ENCODE measurements at places on chromosomes 3 and 15.

DNA sequence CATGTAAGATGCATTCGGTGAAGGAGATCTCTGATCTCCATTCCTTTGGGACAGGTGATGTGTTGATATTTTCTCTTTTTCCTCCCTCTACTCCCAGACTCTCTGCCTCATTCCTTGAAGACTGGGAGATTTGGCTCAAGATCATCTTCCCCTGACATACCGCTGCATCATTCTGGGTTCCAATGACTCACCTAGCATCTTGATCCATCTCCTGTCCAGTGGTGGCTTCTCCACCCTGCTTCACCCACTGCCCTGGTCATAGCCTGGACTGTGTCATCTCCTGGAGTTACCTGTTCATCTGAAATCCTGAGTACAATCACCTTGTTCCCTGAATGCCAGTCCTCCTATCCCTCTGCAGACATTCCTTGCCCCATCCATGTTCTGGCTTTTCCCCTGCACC, 57.4 kb upstream of the TRAK1 start:
- no peak for DNase-seq

DNA sequence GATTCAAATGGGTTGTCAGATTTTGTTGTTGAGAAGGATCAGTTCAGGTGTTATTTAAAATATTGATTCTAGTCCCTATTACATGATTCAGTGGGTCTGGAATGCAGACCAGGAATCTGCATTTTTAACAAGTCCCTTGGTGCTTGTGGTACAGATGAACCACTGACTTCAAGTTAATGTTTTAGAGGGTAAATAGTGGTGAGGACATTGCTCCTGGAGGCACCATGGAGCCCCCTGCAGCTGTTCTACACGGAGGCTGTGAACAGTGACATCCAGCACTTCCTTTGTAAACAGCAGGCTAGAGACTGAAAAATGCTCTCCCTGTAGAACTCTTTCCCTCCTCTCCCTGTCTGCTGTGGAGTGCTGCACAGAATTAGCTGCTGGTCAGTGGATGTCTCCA, 4.8 kb upstream of the FSIP1 start:
- DNase-seq: no peak

- no peak for DNase-seq
Observed at GRCh38 chr3:5022966-5023776, 43.9 kb downstream of the BHLHE40 start.

DNA sequence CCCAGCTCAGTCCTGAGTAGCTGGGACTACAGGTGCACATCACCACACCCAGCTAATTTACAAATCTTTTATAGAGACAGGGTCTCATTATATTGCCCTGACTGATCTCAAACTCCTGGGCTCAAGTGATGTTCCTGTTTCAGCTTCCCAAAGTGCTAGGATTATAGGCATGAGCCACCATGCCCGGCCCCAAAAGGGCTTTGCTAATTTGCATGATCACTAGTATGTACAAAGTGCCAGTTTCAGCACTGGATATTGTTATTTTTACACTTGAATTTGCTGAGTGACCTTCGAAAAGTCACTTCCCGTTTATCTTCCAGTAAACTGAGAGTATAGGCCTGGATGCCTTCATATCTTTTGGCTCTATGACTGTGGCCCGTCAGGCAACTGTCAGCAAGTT, 12.2 kb downstream of the CLN6 start:
- DNase-seq: no peak

DNA sequence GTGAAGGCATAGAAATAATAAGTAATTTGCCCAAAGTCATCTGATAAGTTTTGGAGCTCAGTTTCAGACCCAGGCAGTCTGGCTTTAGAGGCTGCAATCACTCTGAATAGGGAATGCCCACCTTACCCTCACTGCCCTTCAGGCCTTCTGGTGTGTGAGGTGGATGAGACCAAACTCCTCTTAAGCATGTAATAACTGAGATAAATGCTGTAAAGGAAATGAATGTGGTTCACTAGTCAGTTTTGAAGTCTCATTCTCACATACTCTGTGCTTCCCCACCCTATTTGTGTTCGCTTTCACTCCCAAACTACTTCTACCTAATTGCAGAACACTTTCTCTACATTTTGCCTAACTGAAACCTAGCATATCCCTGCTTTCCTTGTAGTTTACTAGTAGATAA, 144.1 kb downstream of the FILIP1L start:
- no peak for DNase-seq

DNA sequence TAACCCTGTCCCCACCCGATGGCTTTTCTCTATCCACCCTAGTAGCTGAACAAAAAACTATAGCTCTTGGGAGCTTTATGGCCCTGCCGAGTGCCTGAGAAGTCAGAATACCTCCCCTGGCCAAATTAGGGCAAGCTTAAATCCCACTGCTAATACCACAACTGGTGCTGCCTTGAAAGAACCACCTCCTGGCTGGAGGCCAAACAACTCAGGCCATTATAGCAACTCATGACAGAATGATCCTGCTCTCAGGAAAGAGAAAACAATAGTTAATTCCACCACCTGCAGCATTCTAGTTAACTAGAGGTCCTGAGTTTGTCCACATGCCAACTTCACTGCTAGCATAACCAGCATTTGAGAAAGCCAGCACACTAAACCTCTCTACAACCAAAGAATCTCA, 123.2 kb downstream of the RTP4 start:
- DNase-seq: no peak

GRCh38 chr15:68764090-68764489, 56.6 kb downstream of the ANP32A start:
- DNase-seq: no peak

GRCh38 chr15:92971713-92972112, 71.6 kb downstream of the CHD2 start:
- DNase-seq: no peak

DNA sequence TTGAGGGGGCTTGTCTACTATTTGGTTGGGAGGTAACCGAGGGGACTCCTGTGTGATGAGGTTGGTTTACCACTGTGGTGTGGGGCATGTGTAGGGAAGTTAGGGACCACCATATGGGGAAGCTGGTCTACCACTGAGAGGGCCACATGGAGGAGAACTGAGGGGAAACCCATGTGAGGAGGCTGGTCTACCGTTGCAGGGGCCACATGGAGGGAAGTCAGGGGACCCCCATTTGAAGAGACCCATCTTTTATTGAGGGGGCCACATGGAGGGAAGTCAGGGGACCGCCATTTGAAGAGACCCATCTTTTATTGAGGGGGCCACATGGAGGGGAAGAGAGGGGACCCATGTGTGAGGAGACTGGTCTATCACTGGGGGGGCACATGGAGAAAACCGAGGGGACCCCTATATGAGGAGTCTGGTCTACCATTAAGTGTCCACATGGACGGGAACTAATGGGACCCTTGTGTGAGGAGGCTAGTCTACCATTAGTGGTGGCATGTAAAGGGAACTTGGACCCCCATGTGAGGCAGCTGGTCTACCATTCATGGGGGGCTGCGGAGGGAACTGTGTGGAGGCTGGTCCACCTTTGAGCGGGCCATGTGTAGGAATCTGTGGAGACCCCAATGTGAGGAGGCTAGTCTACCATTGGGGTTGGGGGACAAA, 165.5 kb downstream of the FBLN2 start:
- no peak for DNase-seq

DNA sequence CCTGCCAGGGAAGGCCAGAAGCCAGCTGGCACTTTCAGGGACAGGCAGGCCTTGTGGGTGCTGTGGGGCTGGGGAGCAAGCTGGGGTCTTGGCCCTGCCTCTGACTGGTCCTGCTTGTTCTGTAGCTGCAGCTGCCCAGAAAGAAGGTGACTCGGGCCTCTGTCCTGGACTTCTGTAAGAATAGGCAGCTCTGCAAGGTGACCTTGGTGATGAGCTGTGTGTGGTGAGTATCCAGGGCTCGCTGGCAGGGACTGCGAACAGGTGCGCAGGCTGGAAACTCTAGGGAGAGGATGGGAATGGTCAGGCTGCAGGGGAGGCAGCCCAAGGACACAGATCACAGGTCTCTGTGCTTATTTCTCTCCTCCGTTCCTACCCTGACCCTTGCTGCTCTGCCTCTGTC, 31.2 kb downstream of the SLC22A14 start:
- no peak for DNase-seq

DNA sequence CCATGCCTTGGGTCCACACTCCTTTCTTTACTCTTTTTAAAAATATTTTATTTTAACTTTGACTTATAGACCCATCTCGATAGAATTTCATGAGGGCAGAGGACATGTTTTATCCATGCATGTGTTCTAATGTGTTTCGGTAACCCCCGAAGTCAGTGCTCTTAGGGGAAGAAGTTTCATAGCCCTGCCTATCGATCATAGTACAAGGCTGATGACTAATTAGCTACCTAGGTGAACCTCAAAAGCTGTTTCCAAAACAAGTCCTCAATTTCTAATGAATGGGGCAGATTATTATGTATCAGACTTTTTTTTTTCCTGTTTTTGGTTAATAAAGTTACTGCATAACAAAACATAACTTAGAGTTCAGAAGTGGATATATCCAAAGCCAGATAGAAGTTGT, 82.0 kb downstream of the MBNL1 start:
- no peak for DNase-seq

GRCh38 chr3:168024537-168024941, 71.2 kb downstream of the GOLIM4 start:
- DNase-seq: no peak

GRCh38 chr3:12998648-12999047, 74.6 kb downstream of the IQSEC1 start:
- no peak for DNase-seq

DNA sequence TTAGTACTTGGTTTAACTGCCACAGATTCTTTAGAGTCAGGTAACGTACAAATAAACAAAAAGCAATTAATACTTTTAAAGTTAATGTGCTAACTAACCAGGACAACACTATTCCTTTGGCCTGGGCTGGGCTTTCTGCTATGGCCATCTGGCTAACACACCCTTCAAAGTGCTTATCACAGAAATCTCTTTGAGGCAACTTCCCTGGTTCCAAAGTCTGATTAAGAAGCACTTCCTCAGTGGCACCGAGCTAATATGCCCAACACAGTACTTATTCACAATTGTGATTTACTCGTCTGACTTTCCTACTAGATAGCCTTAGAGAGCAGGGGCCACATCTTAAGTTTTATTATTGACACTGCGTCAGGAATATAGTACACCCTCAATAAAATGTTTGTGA, 191.4 kb downstream of the MEIS2 start:
- DNase-seq: no peak

GRCh38 chr3:42771271-42771670, 1.8 kb downstream of the CCDC13 start:
- no peak for DNase-seq

GRCh38 chr3:142732066-142732465, 8.2 kb downstream of the TRPC1 start:
- DNase-seq: no peak

DNA sequence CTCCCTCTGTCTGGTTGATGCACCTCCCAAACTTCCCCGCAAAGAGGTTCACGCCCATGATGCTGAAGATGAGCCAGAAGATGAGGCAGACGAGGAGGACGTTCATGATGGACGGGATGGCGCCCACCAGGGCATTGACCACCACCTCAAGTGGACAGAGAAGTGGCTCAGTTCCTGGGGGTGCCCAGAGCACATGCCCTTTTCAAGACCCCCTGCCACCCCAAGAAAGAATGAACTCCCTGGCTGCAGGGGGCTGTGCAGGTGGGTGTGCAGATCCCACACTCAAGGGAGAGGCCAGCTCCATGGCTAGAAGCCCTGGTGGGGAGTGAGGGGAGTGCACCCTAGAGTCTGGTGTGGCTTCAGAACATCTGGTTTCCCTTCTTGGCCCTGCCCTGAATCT, 64.1 kb downstream of the EXOG start:
- DNase-seq: no peak

Data from central memory CD4-positive, alpha-beta T cell (primary cell).